MM.1S (cell line): ENCODE measurements at places on chromosomes 1 and 21.

GRCh38 chr1:74512170-74512915 lies at the start of gene LRRC53:
LRRC53 (minus strand) TSS chr1:74512611; CDS start chr1:74483349, 29,262 bp downstream.
- no peak within 1 kb of the TSS for H3K27ac ChIP-seq
- H3K36me3 ChIP-seq: no peaks in the 10 kb centered on the region
- DNase-seq: no peak
- no peaks in the 10 kb centered on the region for H3K27me3 ChIP-seq
- 0 out of 2 replicates have a peak, but pooled peaks cover 3% of the 10 kb centered on the region for H3K4me1 ChIP-seq

- peaks cover 15% of the 10 kb centered on the region for H3K4me1 ChIP-seq
- H3K36me3 ChIP-seq: no peaks in the 10 kb centered on the region
- H3K27me3 ChIP-seq: peaks cover 83% of the 10 kb centered on the region
- no peak overlapping the region for H3K27ac ChIP-seq
- DNase-seq: no peak
Measured at GRCh38 chr1:221756830-221757551, 15.1 kb upstream of the DUSP10 start.

- peaks cover 10% of the 10 kb centered on the region; the same call in 1 of the 2 replicates for H3K4me1 ChIP-seq
- no peak overlapping the region for H3K4me3 ChIP-seq
- no peak overlapping the region for H3K27ac ChIP-seq
- no peaks in the 10 kb centered on the region for H3K36me3 ChIP-seq
Measured at GRCh38 chr1:191578281-191578680, 580.0 kb upstream of the RGS18 start.

- no peak overlapping the region for H3K27ac ChIP-seq
- no peaks in the 10 kb centered on the region for H3K27me3 ChIP-seq
- H3K4me1 ChIP-seq: no peaks in the 10 kb centered on the region
Measured at GRCh38 chr1:18939398-18940302, 16.8 kb downstream of the IFFO2 start.

DNA sequence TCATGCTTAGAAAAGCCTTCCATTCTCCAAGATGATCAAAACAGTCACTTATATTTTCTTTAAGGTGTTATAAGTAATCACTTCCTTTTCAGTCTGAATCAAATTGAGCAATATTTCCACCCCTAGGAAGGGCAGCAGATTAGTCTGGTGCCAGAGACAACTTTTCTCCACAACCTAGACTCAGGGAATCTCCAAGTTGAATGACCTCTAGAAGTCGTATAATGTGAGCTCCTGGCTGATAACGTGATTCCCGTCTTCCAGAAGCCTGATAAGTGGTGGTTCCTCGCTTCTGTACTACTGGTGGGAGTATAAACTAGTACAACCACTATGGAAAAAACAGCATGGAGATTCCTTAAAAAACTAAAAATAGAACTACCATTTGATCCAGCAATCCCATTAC lies 178.4 kb upstream of the UBE2U start:
- no peak for DNase-seq
- H3K27me3 ChIP-seq: no peaks in the 10 kb centered on the region
- no peak overlapping the region for H3K4me3 ChIP-seq
- no peaks in the 10 kb centered on the region for H3K36me3 ChIP-seq
- no peaks in the 10 kb centered on the region for H3K4me1 ChIP-seq

DNA sequence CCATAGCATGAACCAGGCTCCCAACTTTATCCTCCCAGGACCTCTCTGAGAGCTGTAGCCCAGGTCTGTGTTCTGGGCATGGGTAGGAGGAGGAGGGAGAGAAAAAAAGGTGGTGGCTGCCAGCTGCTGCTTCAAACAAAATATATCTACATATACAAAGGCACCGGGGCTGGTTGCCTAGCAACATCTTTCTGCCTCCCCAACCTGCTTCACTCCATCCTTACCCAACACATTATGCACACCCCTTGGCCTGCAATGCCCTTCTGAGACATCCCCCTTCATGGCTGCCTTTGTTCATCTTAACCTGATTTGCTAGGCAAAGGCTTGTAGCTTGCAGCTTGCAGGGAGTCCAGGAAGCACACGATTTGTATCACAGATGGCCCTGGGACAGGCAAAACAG lies 27.2 kb upstream of the ATP1A1 start:
- H3K27ac ChIP-seq: no peak overlapping the region
- no peaks in the 10 kb centered on the region for H3K27me3 ChIP-seq
- no peaks in the 10 kb centered on the region for H3K36me3 ChIP-seq

DNA sequence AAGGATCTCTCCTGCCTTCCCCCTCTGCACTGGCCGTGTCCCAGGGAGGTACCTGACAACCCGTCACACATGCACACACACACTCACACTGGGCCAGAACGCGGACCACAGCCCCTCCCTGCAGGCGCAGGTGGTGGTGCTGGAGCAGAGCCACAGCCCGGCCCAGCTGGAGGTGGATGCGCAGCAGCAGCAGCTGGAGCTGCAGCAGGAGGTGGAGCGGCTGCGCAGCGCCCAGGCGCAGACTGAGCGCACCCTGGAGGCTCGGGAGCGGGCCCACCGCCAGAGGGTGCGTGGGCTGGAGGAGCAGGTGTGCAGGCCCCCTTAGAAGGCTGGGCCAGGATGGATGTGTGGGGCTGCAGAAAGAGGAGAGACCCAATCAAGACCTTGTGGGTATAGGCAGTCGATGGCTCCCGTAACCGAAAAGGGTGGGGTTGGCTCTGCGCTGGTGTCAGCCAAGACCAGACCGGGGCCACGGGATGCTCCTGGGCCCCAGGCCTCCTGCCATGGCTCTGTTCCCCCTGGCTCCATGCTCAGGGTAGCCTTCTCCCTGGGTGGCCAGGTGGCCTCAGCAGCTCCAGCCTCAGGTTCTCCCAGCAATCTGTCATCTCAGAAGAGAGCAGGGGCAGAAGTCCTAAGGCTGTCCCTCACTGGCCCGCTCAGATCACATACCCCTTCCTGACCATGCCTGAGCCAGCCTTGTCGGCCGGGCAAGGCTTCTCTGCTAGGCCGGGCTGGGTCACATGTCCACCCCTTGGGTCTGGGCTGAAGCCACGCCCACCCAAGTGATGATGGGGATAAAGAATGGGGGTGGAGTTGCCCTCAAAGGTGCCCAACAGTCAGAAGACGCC lies 8.9 kb downstream of the MFAP2 start:
- H3K4me3 ChIP-seq: no peak overlapping the region
- H3K27me3 ChIP-seq: no peaks in the 10 kb centered on the region
- DNase-seq: no peak
- H3K4me1 ChIP-seq: no peaks in the 10 kb centered on the region

DNA sequence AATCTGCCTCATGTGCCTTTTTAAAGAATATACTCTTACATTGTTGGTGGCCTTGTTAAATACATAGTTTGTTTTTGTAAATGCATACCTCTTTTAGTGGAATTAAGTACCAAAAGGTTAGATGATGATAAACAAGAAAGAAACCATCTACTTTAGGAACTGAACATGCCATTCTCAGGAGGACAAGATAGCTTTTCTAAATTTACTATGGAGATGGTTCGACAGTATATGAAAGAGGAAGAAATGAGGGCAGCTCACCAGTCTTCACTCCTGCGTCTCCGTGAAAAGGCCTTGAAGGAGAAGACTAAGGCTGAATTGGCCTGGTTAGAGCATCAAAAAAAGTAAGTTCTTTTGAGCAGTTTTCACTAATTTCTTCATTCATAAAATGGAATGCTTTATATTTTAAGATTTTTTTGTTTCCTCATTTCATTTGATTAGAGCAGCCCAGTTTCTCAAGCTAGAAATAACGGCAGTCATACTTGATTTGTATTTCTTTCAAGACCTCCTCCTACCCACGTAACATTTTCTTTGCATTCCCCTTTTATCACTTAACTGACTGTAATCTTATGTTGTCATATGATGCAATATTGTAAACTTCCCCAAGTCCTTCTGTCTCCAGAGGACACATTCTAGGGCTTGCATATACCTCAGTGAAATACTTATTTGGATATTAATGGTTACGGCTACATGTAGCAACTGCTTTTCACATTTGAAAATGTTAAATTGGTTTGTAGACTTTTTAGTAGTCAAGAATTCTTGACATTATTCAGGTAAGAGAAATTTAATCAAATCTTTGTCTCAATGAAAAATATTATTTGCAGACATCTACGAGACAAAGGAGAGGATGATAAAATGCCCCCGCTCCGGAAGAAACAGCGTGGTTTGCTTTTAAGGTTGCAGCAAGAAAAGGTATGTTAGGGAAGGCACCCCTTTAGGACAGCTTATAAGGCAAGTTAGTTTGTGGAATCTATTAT lies 99.3 kb downstream of the CEP350 start:
- no peaks in the 10 kb centered on the region for H3K27me3 ChIP-seq
- H3K27ac ChIP-seq: no peak overlapping the region
- peaks cover 7% of the 10 kb centered on the region for H3K4me1 ChIP-seq

- H3K4me3 ChIP-seq: no peak overlapping the region
- H3K4me1 ChIP-seq: no peaks in the 10 kb centered on the region
- DNase-seq: no peak
- H3K27me3 ChIP-seq: no peaks in the 10 kb centered on the region
- H3K27ac ChIP-seq: peak overlapping the region; percentile 5; the same call in 1 of the 2 replicates
Measured at GRCh38 chr1:27451343-27451742, 38.6 kb downstream of the WASF2 start.

DNA sequence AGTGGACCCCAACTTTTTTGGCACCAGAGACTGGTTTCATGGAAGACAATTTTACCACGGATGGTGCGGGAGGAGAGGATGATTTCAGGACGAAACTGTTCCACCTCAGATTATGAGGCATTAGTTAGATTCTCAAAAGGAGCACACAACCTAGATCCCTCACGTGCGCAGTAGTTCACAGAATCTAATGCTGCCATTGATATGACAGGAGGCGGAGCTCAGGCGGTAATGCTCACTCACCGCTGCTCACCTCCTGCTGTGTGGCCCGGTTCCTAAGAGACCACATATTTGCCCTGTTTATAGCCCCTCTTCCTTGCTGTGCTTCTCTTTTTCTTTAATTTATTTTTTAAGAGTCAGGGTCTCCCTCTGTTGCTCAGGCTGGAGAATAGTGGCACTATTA lies 4.6 kb downstream of the NTRK1 start:
- no peaks in the 10 kb centered on the region for H3K36me3 ChIP-seq
- no peak overlapping the region for H3K27ac ChIP-seq
- H3K27me3 ChIP-seq: peaks cover 43% of the 10 kb centered on the region

GRCh38 chr1:165143437-165144065 lies 213.0 kb downstream of the LMX1A start:
- H3K4me3 ChIP-seq: no peak overlapping the region
- DNase-seq: peak; percentile 54
- no peaks in the 10 kb centered on the region for H3K27me3 ChIP-seq
- no peak overlapping the region for H3K27ac ChIP-seq
- H3K4me1 ChIP-seq: no peaks in the 10 kb centered on the region
- no peaks in the 10 kb centered on the region for H3K36me3 ChIP-seq

DNA sequence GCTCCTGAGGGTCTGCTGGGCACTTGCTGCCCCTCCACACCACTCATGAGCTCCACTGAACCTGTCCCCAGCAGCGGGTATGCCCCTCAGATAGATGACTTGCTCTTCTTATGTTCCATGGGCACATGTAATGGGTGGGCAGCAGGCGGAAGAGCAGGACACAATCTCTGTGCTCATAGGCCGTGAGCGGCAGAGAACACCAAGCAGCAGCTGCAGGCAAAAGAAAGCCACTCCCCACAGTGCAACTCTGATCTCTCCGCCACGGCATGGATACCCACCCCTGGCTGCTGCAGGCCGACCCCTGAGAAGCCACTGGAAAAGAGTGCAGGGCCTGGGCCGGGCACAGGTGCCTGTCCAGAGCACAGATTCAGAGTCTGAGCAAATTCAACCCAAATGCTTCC lies 135.2 kb upstream of the RUNX3 start:
- H3K4me1 ChIP-seq: no peaks in the 10 kb centered on the region
- DNase-seq: no peak
- H3K27ac ChIP-seq: no peak overlapping the region

GRCh38 chr1:245084551-245084950 lies 70.2 kb upstream of the KIF26B start:
- no peak for DNase-seq
- no peak overlapping the region for H3K27ac ChIP-seq
- H3K27me3 ChIP-seq: no peaks in the 10 kb centered on the region
- no peaks in the 10 kb centered on the region for H3K36me3 ChIP-seq
- H3K4me1 ChIP-seq: no peaks in the 10 kb centered on the region

DNA sequence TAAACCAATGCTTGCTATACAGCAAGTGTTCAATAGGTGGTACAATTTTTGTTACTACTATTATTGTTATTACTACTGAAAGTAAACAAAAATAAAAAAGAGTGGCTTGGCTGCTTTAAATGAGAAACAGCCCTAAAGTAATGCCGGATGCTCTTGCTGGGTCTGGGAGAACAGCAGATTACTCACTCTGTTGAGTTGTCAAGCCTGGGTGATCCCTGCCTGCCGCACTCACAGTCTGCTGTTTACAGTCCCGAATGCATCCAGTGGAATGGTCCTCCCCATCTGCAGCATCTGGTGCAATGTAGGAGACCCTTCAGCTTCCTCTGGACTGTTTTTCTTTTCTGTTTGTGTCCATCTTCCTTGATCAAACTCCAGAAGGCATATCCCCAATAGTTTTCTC lies 102.7 kb upstream of the IVNS1ABP start:
- H3K27ac ChIP-seq: no peak overlapping the region
- no peaks in the 10 kb centered on the region for H3K36me3 ChIP-seq
- no peak overlapping the region for H3K4me3 ChIP-seq
- DNase-seq: no peak
- no peaks in the 10 kb centered on the region for H3K4me1 ChIP-seq

- H3K36me3 ChIP-seq: no peaks in the 10 kb centered on the region
- H3K27ac ChIP-seq: no peak overlapping the region
- peaks cover 91% of the 10 kb centered on the region for H3K27me3 ChIP-seq
- no peak overlapping the region for H3K4me3 ChIP-seq
- DNase-seq: no peak
Measured at GRCh38 chr1:7278827-7279765, 492.0 kb upstream of the VAMP3 start.

DNA sequence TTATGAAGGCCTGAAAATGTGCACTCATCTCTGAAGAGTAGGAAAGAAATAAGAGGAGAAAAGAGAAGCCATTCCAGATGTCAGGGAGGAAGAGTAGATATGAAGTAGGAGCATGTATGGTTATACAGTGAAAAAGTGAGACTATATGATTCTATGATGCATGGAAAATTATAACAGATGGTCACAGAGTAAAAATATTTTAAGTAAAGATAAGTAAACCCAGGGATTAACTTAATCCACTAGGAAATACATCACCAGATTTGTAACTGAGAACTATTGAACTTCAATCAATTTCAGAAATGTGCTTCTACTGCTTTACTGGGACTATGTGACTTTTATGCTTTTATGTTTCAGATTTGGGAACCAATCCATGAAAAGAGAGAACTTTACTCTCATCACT lies at the start of gene OR10J1:
OR10J1 (plus strand) TSS at position 301 of the 400 bp plus-strand sequence; CDS start at position 371, 70 bp downstream.
- no peaks in the 10 kb centered on the region for H3K36me3 ChIP-seq
- no peak for DNase-seq
- no peaks in the 10 kb centered on the region for H3K27me3 ChIP-seq
- H3K4me3 ChIP-seq: no peak within 1 kb of the TSS
- no peak within 1 kb of the TSS for H3K27ac ChIP-seq
